ENCODE measurements at places on chromosomes 1 and 21.

- DNase-seq: no peak
Observed at GRCh38 chr1:30444850-30445249, 278.5 kb downstream of the MATN1 start.

DNA sequence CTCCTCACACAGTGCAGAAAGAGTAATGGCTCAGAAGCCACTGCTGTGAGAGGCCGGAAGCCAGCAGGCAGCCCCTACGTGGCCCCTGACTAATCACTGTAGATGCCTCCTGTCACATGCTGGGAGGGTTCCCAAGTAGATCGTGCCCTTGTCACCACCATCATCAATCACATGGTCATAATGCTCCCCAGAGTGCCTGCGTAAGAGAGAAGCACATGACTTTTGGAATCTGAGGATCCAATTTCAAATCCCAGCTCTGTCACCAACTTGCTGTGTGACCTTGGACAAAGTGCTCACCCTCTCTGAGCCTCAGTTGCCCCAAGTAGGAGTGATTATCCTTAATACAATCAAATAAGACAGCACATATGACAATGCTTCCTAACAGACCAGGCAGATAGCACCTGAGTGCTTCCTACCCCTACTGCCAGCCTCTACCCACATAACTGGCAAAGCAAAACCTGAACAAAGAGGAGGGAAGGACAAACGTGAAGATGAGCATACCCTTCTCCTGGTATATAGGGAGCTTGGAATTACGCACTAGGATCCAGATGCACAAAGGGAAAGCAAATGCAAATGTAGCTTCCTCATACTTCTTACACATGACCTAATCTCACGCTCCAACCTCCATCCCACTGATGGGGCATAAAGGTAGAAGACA, 65.7 kb downstream of the SDC3 start:
- DNase-seq: no peak

DNA sequence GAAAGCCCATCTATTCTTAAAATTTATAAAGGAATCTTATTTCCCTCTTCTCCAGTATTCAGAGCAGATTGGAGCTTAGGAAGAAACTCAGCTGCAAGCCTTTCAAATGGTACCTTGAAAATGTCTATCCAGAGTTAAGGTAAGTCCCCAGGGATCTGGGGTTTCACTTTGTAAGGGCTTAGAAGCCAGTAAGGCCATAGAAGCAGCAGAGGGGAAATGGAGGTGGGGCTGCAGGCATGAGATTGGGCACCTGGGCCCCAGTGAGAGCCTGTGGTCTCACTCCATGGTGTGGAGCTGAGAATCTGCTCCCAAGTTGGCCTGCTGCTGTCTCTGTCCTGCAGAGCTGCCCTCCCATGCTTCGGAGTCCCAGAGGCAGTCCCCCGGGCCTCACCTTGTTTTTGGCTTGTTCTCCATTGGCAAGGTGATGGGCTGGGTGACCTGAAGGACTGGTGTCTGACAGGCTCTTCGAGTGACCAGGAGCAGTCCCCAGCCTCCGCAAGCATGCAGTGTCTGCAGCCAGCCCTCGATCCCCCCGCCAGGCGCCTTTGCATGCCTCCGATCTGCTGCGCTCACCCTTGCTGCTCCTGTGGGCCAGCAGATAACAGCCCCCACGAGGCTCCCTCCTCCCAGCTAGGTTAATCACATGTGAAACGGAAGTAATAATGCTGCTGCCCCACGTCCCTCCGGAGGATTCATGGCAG, 163.1 kb downstream of the PGBD5 start:
- DNase-seq: no peak

DNA sequence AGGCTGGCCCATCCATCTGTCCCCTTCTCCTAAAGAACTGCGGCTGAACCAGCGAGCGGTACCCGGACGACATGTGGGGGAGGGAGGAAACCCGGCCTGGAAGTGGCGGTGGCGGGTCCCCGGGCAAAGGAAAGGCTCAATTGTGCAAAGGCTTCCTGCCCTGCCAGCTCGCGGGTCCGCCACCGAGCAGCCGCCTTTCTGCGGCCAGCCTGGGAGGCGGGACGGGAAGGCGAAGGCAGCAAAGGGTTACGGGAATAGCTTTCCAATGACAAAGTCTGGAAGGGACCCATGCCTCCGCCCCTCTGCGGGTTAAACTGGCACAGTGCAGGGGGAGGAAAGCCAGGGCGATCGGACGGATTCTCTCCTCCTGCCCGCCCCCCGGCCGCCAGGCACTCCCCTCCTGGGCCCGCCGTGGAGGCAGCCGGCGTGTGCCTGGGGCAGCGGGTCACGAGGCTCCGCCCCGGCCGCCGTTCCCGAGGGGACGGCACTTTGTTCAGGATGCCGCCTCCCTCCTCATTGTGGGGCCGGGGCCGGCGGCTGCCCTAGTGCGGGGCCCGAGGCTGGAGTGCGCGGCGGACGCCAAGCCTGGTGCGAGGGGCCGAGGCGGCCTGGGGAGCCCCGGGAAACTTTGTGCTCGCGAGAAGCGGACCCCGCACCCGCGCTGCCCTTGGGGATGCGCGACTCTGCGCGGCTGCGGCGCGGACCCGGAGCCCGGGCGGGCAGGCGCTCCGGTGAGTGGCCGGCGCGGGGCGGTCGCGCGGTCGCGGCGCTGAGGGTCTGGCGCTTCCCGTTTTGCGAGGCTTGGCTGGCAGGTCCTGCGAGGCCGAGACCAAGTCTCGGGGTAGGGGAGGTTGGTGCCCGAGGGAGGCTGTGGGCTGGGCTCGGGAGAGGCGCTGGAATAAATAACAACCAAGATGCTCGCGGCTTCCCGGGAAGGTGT, at the start of gene NAV1:
TSS of gene NAV1 (plus strand) at position 516 of the 940 bp plus-strand sequence. CDS start 83,758 bp downstream, outside the sequence.
- peak; percentile 11 for DNase-seq

DNA sequence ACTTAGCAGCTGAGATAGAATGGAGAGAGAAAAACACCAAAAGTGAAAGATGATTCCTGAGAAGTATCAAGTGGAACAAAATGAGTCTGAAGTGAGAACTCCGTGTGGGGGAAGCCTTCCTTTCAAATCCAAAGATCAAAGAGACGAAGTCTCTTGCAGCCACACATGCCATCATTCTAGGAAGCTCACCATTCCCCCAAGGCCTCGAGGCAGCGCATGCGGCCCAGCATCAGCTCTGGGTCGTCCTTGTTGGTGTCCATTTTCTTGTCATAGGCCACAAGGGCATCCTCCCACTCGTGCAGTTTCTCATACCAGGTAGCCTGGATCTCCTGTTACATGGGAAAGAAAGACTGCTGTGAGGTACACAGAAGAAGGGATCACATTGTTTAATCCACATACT, 32.2 kb upstream of the ANGPTL7 start:
- peak; percentile 57 for DNase-seq

- DNase-seq: no peak
Observed at GRCh38 chr1:175539986-175540385, 203.4 kb downstream of the TNR start.

DNA sequence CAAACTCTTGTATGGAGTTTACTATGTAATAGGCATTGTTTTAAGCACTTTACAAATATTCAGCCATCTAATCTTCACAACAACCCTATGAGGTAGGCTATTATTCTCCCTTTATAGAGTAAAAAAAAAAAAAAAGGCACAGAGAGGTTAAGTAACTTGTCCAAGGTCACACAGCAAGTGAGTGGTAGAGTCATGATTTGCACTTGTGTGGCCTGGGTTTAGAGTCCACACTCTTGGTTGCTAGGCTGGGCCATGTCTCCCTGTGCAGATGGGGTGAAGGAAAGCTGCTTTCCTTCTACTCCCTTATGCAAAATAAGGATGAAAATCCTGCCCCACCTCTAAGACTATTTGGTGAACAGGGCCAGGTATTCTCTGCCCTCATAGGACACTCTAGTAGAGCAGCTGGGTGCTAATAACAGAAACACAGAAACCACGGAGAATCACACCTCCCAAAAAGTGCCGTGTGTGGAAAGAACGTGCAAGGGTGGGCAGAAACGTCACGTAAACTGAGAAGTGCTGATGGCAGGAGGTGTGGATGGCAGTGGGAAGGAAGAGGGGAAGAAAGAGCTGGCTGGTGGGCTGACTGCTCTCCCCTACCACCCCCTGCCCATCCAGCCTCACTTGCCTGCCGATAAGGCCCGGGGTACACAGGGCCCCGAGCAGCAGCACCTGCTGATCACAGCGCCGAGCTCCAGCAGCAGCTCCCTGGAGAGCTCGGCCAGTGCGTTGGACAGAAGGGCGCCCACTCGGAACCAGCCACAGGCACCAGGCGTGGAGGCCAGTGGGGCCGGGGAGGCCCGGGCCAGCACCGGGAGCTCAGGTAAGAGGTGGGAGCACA, 28.3 kb upstream of the VPS13D start:
- DNase-seq: no peak

DNA sequence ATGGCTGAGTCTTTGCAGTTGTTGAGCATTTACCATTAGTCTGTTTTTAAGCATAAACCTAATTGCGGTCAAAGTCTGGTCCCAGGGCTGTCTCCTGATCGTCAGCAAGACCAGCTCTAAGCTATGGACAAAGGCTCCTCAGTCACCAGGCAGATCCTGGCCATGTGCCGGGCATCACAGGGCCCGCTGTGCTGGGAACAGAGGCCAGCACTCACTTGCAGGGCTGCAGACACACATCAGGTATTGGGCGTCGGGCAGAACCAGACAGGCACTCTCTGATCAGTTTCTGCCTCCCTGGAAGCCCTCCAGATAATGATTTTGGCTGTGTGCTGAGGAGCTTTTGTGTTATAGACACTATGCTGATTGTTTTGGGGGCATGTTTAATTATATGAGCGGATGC, 26.6 kb downstream of the TMEM51 start:
- no peak for DNase-seq

DNA sequence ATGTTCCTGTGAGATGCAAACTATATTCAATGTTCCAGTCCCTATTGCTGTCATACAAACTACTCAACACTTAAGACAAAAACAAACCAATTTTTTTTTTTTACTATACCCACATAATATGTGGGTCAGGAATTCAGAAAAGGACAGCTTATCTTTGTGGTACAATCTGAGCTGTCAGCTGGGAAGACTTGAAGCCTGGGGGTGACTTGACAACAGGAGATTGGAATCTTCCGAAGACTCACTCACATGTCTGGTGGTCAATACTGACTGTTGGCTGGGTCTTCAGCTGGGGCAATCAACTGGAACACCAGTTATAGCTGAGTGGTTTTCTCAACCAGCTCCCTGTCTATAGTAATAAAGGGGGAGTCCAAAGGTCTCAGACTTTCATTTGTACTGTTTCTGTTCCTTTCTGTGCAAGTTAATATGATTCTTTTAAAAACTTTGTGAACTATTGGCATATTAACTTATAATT, 81.7 kb upstream of the ATP1B1 start:
- no peak for DNase-seq

GRCh38 chr1:152747831-152748230, 10.0 kb upstream of the KPRP start:
- DNase-seq: no peak

GRCh38 chr21:41677671-41678015, 89.2 kb downstream of the RIPK4 start:
- DNase-seq: no peak

DNA sequence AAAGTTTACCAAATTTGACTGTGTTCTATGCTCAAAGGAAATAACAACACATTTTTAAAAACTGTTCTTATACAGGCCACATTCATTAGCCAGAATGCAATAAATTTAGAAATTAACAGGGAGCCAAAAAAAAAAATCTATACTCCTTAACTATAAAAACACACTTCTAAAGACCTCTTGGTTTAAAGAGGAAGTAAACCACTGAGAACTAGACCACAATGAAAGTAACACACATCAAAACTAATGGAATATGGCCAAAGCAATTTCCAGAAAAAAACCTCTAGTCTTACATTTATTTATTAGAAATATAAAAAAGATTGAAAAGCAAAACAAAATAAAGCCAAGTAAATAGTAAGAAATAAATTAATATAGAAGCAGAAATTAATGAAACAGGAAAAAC, 48.9 kb upstream of the GADD45A start:
- no peak for DNase-seq

GRCh38 chr21:15001857-15002606, 62.8 kb downstream of the NRIP1 start:
- DNase-seq: no peak

GRCh38 chr1:204623894-204624361, 61.6 kb downstream of the LRRN2 start:
- peak; percentile 6 for DNase-seq

DNA sequence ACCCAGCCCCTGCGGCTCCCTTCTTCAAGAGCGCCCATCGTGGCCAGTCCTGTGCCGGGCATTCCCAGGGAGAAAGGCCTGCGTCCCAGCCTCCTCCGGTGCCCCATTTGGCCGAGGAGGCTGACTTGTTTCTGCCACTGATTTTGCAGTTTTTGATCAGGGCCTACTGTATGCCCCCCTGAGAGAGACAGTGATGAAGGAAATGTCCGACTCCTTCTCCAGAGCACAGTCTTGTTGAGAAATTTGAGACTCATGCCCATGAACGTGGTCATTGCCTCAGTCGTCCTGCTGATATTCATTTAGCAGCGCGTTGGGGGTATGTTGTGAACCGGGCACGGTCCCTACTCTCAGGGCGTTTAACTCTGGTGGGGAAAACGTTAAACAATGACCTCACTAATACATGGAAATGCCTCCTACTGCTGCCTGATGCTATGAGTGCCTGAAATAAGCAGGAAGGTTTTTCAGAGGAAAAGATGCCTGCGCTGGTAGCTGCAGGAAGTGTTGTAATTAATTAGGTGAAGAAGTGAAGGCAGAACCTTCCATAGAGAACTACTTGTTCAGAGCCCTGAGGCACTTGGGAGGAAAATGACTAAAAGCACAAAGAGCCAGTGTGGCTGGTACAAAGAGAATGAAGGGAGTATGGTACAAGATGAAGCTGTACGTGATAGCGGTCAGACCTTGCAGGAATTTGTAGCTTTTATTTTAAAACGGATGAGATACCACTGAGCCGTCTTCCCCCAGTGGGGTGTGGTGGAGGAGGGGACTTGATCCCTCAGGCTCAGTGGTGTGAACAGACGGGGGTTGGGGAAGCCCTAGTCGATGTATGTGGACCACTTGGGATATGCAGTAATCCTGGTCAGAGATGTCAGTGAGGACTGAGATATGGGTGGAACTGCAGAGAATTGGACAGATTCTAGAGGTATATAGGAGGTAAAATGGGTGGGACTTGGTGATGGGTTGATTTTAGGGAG, 730 bp downstream of the ZCCHC17 start:
- no peak for DNase-seq

DNA sequence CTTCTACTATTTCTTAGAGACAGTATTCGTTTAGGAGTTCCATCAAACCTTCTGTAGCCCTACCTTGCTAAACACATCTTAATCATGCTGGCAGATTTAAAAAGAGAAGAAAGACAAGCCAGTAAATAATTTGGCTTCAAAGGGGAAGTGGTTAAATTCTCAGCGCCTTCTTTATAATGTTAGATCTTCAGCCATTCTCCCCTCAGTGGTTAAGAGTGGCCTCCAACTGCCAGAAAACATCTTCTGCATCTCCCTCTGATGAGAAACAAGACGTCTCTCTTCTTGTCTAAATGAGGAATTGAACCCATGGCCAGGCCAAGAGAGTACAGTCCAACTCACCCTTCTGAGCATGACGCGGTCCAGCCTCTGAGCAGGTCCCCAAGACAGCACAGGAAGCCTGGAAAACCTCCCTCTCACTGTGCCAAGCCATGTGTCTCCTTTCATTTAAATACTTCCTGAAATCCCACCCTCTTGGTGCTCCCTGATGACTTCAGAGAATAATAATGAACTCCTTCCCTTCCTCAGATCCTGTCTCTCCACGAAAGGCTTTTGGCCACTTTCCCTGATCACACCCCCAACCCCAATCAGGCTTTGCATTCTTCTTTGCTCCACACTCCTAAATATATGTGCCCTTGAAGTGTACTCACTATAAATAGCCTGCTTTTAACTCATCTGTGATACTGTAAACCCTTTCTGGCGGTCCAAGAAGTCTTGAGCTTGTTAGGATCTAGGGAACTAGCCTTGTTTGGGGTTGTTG, 16.4 kb upstream of the LRRC52 start:
- DNase-seq: no peak

GRCh38 chr21:31142600-31142999, 104.3 kb upstream of the KRTAP19-8 start:
- no peak for DNase-seq
